ENCODE measurements at places on chromosomes 2 and 18. TPM values are rescaled to one million over a fixed set of nuclear protein-coding genes. Genes with fewer than 3 reads are reported as not detected.

The CCDC178 gene
- total RNA-seq = not detected

The ST8SIA5 gene
- total RNA-seq = not detected

The ANKRD62 gene
- total RNA-seq = not detected

The ABCG5 gene
- total RNA-seq = not detected

The DSC2 gene
- total RNA-seq = 0.14 TPM

The AKAIN1 gene
- total RNA-seq = not detected

The SMYD1 gene
- total RNA-seq = not detected

The CRACDL gene
- 0.30 TPM for total RNA-seq

The FSIP2 gene
- not detected for total RNA-seq

The SH2D6 gene
- 1.2 TPM for total RNA-seq

- no peak for DNase-seq
Observed at GRCh38 chr2:138919120-138919747, 139.0 kb upstream of the NXPH2 start.

DNA sequence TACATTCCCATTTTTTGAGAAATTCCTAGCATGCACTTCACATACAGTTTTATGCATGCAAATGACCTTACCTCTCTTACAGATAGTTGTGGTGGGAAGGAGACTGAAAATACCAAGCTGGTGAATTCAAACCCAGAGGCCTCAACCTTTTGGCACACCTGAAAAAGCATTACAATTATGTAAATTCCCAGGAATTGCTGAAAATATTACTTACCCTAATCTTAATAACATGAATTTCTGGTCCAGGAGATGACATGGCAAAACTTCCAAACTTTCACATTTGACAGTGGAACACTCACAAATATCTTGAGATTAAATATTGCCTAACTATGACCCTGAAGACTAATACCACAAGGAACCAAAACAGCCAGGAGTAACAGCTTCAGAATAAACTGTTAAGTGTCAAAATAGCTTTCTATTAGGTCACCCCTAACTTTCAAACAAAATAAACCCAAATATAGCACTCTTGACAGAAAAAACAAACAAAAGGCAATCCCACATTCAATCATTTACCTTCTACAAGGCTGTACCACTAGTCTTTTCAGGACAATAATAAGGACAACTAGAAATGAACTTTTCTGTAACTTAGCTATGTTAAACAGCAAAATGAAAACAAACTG lies 10.9 kb upstream of the PEX13 start:
- DNase-seq = no peak

DNA sequence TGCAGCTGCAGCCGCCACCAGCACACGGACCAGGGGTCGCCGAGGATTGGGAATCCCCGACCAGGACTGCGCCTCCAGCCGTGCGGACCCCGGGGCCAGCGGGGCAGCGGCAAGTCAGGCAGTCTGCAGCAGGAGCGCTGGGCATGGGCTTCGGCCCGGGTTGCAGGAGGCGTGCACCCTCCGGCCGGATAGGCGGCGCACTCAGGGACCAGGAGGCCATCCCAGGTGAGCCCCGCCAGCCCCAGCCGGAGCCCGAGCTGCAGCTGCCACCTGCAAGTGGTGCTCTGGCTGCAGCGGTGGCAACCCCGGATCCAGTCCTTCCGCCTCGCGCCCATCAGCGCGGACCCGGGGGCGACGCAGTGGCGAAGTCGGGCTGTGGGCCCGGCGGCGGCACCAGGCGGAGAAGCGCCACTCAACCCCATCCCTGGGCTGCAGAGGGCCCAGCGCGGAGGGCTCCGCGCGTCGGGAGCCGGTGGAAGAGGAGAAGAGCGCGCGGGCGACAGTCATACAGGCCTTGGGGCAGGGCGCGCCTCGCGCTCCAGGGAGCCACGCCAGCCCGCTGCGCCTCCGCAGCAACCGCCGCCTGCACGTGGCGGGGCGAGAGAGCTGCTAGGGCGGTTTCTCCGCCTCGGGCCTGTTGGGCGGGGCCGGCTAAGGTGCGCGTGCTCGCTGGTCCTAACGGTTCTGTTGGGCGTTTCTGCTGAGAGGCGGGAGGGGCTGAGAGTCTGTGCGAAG lies 73.8 kb downstream of the RPIA start:
- peak; percentile 71 for DNase-seq

GRCh38 chr2:175359710-175360109 lies 178.2 kb upstream of the ATP5MC3 start:
- DNase-seq = no peak

DNA sequence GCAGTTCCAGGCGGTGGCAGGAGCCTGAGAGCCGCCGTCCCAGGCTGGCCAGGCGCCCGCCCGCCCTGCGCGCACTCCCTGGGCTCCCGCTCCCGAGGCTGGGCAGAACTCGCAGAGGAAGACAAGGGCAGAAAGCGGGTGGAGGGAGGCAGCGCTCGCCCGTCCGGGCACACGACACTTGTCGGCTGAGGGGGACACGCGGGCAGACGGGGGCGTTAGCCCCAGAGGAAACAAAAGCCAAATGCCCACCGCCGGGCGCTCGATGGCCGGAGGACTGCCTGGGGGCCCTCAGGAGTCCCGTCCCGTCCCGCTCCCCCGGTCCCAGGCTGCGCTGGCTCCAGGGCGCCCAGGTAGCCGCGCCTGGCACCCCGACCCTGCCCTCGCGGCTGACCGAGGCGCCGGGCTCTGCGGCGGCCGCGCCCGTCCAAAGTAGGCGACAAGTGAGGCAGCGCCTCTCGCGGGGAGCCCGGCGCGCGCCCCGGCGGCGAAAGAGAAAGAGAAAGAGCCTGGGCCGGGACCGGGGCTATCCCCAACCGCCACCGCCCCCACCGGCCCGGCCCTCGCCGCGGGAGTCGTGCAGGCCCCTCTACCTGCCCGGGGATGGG lies 491 bp downstream of the L3MBTL4 start:
- peak; percentile 61 for DNase-seq

GRCh38 chr2:78546843-78547242 lies 478.7 kb upstream of the REG3G start:
- DNase-seq = no peak

DNA sequence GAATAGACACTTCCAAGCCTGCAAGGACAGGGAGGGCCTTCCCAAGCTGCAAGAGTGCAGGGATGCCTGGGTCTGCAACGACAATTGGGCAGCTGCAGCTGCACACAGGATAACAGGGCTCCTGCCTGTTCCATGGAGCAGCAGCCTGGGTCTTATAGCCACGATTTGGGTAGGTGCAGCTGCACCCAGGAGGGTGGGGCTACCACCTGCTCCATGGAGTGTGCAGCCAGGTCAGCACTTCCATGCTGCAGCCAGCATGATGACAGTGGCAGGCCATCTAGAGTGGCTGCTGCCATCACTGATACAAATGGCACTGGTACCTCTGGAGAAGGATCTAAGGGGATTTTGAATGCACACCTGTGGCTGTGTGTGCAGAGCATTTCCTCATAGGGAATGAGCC lies 528.5 kb downstream of the DSC3 start:
- no peak for DNase-seq

DNA sequence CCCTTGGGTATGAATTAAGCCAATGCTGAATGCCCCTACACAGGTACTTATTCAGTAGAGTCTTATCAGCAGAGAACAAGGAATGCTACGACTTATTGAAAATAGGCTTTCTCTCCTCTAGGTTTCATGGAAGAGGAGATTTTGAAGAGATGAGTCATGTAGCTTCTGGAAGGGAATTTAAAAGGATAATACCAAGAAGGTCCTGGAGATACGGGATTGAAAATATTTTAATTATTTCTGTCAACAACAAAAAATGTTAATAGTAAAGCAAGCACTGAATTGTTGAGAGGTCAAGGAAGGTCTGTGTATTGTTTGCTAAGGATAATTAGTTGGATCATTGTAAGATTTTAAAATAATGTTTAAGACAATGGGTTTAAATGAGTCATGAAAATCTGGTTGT lies 293.0 kb upstream of the SPHKAP start:
- no peak for DNase-seq

DNA sequence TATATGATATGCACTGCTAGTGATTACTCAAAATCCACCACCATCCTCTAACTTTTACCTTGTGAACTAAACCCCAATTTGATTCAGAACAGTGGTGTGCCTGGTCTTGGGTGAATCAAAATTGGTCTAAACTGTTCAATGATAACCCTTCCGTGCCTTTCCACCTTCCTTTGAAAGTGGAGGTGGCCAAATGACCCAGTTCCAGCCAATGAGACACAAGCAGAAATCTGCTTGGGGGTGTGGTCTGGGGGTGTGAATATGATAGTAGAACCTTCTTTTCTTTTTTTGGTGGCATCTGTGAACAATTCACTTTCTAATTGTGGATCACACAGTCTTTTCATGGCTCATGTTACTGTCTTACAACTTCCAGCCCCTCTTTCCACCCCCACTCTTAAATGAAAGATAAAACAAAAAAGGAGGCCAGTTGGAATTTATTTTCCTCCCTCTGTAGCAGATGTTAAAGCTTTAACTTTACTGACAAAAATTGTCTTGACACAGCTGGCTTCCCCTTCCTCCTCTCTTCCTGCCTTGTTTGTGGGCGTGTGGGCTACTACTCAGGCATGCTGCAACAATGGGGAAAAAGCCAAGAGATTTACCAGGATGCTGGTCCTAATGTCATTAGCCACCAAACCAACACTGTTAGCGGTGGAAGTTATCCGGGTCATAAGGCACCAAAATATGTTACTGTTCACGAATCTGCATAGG lies 58.8 kb upstream of the ANKRD44 start:
- no peak for DNase-seq

DNA sequence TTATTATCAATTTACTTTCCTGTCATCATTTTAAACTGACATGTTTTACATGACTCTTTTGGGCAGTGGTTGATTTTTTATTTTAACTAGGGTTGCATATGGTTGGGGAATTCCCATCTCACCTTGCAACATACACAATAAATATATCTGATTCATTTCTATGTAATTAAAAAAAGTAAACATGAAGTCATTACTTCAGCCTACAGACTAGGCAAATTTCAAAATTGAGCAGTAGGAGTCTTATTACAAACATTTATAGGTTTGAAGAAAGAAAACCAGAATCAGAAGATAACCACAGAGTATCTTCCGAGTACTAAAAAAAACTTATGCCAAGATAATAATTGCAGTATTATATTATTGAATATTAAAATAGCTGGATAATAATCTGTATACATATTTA lies 377.0 kb upstream of the VRK2 start:
- DNase-seq = no peak

DNA sequence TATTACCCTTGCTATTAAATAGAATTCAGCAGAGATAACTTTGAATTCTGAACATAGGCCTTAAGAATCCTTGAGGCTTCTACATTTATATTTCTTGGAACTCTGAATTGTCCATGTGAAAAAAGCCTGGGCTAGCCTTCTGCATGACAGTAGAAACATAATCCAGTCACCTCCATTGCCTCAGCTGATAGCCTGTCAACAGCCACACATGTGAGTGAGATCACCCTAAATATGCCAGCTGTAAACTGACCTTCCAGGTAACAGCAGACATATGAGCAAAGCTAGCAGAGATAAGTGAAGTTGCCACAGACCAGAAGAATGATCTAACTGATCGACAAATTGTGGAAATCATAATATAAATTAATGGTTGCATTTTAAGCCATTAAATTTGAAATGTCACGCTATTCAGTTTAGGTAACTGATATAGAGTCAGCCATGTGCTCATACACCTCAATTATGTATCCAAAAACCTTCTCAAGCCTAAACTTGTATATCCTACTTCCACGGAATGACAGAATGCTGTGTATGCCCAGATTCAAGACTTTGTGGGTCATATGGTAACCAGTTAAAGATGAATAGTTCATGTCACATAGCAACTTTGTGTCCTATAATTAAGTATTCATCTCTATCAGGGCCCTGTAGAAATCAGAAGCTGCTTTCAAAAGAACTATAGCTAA lies 48.1 kb upstream of the SETBP1 start:
- no peak for DNase-seq

DNA sequence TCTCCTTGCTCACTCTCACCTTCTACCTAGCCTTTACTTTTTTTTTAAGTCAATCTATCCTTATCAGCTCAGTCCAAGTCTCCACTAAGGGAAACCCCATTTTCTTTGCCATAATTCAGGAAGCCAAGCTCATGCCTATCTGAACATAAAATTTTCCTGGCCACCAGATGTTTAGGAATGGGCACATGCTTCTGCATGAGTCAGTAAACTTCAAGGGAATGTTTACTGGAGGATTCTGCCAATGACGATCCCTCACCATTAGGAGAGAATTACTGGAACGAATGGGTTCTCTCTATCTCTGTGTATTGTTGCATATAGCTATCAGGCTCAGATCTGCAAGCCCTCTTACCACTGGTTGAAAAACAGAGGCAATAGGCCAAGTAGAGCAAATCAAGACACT lies 731.7 kb upstream of the ZNF804A start:
- DNase-seq = no peak

DNA sequence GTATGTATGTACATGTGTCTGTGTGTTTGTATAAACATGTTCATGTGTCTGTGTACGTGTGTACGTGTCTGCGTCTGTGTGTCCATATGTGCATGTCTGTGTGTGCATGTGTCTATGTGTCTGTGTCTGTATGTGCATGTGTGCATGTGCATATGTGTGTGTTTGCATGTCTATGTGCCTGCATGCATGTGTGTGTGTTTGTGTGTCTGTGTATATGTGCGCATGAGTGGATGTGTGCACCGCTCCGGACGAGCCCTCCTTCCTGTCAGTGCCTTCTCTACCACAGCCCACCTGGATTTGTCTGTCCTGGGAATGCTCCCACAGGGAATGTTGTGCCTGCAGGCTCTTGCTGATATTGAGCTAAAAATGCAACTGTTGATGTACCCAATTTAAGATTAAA lies 113.3 kb upstream of the EPC2 start:
- no peak for DNase-seq

DNA sequence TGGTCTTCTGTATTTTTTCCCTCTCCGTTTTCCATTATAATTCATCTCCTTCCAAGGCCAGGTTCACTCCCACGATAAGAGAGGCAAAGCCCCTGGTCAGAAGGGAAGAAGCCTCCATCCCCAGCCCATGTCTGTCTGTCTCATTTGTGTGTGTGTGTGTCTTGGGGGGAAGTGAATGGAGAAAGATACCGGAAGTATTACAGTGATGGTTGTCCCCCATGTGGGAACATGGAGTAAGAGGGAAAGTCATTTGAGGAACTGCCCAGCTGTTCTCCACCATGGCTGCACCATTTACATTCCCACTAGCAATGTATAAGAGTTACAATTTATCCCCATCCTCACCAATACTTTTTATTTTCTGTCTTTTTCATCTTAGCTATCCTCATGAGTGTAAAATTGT lies 113.6 kb upstream of the ATP8B1 start:
- DNase-seq = no peak

DNA sequence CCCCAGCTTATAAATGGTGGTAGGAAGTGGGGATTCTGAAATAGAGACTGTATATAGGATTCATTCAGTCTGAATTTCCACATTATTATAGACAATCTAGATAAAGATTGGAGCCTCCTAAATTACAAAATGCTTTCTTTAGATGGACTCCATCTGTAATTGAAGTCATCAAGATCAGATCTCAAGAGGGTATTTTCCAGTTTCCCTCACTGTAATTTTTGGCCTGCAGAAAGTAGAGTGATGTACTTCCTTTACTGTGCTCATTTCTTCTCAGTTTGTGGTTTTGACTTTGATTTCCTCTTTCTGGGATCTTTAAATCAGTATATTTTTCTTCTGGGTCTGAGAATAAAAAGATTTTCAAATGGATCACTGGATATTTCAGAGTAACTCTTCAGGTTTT lies 7.2 kb downstream of the BABAM2 start:
- DNase-seq = no peak

GRCh38 chr2:121231385-121232000 lies 53.5 kb downstream of the TFCP2L1 start:
- DNase-seq = no peak

Measured in activated naive CD8-positive, alpha-beta T cell treated with anti-CD3 and anti-CD28 coated beads for 36 hours (primary cell).